ENCODE measurements at places on chromosomes 12 and 14.

GRCh38 chr12:13566292-13566691 is 369.8 kb downstream of the EMP1 start:
- DNase-seq: no peak

GRCh38 chr12:7934091-7934888 is 1.7 kb downstream of the SLC2A3 start:
- DNase-seq: no peak

- no peak for DNase-seq
These were observed 15.0 kb downstream of the SRP54 start for GRCh38 chr14:34997762-34998161.

GRCh38 chr12:52173526-52173925 is 18.3 kb downstream of the KRT80 start:
- DNase-seq: no peak

- no peak for DNase-seq
These were observed 368.0 kb downstream of the ALG10 start for GRCh38 chr12:34390171-34390841.

DNA sequence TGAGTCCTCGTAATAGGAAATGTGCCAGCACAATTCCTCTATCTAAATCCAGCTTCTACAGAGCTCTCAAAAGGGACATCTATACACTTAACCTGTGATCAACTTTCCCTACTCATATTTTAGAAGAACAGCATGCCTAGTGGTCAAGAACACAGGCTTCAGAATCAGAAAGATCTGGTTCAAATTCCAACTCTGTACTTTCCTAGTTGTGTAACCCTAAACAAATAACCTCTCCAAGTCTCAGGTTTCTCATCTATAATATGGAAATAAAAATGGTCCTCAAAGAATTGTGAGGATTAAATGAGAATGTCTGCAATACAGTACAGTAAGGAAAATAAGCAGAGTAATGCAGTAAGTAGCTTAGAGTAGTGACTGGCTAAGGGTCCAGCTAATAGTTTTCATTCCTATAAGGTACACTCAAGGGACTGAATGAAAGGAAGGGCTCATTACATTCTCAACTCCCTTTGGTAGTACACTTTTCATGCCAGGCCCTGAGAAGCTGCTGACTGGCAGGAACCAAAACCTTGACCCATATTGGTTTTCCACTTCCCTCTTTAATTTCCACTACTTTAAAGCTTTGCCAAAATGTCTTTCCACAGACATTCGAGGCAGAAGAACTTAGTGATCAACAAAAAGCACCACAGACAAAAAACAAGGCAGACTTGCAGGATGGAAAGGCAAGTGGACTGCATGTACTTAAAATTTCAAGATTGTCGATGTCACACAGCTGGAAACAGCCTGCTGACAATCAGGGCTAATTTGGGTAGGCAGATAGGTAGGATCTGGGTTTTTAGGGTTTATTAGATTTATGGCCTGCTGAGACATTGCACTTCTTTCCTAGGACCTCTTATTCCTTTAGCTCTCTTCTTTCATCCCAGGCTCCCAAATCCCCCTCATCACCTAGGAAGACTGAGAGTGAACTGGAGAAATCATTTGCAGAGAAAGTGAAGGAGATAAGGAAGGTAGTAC is 4.3 kb downstream of the CCDC196 start:
- no peak for DNase-seq

- DNase-seq: no peak
These were observed 31.3 kb downstream of the HECTD4 start for GRCh38 chr12:112350593-112351592.

DNA sequence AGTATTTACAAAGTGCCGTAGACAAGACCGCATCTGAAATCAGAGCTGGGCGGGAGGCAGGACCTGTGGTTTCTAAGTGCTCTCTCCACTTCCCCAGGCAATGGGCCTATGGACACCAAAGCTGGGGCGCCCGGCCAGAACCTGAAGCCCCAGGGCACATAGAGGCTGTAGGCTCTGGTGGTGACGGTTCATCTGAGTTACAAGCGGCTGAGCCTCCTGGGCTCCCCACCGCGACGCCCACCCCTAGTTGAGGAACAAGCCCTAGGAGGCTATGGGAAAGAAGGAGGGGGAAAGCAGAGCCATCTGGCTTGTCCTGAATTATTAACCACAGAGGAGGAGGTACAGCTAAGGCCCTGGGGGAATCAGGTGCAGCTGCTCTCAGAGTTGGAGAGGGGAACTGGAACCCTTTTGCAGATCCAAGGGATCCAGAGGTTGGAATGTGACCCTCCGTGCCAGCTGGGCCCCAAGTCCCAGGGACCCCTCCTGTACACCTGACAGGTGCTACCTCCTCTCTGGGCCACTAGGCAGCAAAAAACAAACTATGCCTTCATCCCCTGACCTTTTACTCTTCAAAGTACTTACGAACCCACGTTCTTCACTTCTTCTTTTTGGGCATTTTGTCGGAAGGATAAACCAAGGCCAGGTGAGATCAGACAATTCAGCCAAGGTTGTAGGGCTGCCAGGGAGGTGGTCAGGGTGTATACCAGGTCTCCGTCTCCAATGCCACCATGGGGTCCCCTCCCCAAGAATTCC is 77.2 kb downstream of the ARL6IP4 start:
- DNase-seq: no peak

GRCh38 chr14:53331921-53332320 is 178.8 kb upstream of the DDHD1 start:
- no peak for DNase-seq
